ENCODE measurements at places on chromosomes 11 and 22.

DNA sequence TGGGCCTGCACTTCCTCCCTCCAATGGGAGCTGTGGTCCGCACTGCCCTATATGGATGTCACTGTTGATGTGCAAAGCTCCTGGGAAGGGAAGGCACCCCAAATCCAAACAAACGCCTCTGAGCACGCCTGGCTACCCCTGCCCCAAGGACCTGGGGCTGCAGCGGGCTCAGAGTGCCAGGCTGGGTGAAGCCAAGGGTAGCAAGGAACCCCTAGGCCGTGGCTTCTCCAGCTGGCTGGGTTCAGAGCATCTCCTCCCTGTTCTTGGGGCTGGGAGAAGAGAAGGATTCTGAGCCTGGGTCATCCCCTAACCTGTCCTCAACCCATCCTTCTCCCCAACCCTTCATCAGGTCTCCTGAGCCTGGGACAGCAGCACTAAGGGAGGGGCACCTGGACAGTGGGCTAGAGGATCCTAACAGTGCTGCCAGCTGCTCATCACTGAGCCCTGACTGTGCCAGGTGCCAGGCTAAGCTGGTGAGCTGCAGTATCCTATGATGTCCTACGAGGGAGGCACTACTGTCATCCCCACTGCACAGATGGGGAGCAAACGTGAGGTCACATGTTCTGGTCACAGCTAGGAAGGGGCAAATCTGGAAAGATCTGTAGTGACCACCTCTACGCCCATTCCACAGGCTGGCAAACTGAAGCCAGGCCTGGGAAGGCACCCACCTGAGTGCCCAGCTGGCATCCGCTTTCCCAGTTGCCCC, 3.0 kb downstream of the SSTR3 start:
- DNase-seq, result no peak

- DNase-seq, result no peak
Observed at GRCh38 chr22:38638216-38638615, 18.0 kb downstream of the FAM227A start.

DNA sequence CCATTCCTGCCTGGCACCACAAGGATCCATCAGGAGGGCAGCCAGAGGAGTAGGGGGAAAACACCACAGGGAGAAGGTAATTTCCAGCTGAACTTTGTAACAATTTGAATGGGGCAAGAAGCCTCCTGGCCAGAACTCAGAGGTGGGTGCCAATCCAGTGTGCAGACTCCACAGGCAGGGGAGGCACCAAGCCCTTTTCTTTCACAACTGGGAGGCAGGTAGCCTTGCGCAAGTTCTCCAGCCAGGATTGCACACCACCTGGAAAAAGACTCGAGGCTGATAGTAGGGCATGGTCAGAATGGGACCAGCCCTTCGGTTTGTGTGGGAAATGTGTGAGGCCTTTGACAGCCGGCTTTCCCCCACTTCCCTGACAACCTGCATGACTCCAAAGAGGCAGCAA, 161.9 kb upstream of the ARHGAP42 start:
- DNase-seq, result no peak

- no peak for DNase-seq
Observed at GRCh38 chr22:36612458-36612857, 83.5 kb upstream of the EIF3D start.

DNA sequence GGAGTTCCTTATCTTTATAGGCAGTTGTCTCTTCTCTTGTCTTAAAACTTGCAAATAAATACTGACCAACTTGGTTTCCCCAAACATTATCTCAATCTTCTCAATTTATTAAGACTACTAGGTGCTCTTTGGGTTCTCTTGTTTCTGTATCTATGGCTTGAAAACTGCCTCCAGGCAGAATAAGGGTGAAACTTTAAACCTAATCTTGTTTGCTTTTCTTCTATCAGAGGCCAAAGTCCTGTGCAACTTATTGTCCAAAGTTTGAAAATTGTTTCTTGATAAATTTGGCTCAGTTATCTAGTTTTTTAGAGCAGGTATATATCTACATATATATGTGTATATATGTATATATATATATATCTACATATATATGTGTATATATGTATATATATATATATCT, 110.1 kb upstream of the ANO5 start:
- no peak for DNase-seq

GRCh38 chr11:3104961-3105790, 48.0 kb upstream of the CARS1 start:
- DNase-seq, result no peak

GRCh38 chr11:31327417-31327816, 42.1 kb downstream of the DCDC1 start:
- no peak for DNase-seq

DNA sequence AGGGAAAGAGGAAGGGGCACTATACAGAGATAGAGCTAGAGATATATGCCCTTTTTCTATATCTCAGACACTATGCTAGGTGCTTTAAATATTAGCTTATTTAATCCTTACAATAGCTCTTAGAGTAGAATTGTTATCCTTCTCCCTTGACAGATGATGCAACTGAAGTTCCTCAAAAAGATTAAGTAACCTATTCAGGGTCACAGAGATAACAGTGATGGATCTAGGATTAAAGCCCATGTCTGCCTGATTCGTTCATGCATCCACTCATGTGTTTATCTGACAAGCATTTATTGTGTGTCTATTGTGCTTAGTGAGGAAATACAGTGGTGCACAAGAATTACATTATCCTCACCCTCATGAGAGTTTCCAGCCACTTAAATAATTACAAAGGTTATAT, 8.7 kb downstream of the CCDC83 start:
- no peak for DNase-seq

GRCh38 chr11:63491240-63491587, 247 bp upstream of the PLAAT5 start:
- no peak for DNase-seq

DNA sequence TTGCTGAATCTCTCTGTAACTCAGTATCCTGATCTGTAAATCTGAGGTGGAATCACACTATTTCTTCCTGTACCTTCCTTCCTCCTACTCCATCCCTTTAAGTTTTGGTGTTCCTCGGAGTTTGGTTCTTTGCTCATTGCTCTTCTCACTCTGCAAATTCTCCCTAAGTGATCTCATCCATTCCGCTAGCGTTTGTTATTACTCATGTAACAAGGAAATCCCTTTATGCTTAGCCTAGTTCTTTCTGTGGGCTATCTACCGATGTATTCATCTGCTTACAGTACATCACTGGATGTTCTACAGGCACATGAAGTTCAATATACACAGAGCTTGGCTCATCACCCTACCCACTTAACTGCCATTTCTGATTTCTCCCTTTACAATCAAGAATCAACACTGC, 1.6 kb upstream of the CEP295 start:
- no peak for DNase-seq
